ENCODE measurements at places on chromosomes 1 and 21. TPM values are rescaled to one million over a fixed set of nuclear protein-coding genes. Genes with fewer than 3 reads are reported as not detected.

Gene S100A1
- 0.07 TPM for polyA plus RNA-seq

DNA sequence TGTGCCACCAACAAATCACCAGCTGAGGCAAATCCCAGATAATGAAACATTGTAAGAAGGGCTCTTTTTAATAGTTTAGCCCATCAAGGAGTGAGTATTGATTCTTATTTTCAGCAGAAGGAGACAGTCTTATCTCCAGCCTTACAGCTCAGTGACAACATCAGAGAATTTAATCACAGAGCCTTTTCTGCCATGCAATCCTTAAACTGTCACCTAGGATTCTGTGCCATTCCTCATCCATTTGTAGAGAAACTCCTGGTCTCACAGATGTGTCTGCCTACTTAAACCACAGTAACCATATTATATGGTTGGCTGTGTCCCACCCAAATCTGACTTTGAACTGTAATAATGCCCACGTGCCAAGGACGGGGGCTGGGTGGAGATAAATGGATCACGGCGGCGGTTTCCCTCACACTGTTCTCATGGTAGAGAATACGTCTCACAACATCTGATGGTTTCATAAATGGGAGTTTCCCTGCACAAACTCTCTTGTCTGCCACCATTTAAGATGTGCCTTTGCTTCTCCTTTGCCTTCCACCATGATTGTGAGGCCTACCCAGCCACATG lies 217.7 kb downstream of the RERE start:
- DNase-seq = no peak

DNA sequence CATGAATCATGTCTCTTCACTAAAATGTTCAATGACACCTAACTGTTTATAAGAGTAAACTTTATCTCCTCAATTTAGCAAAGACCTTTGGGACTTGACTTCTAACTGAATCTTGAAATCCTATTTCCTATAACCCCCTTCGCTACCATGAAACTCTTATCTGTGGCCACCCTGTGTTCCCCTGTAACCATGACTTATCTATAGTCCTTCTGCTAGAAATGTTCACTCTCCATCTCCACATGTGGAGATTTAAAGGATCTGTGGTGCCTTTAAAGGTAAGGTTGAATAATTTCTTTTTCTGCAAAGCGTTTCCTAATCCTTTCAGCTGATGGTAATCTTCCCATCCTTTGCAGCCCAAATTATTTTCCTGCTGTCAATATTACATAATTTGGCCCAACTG lies 436.3 kb upstream of the RUNX1 start:
- DNase-seq = no peak

Gene NTNG1
- not detected for polyA plus RNA-seq

- DNase-seq = no peak
Measured at GRCh38 chr1:6370006-6370405, 23.6 kb downstream of the ACOT7 start.

GRCh38 chr1:207022996-207023679 lies 9.4 kb downstream of the C1orf116 start:
- DNase-seq = no peak

- no peak for DNase-seq
Measured at GRCh38 chr1:44239961-44240371, 26.7 kb downstream of the DMAP1 start.

- DNase-seq = no peak
Measured at GRCh38 chr21:27646691-27647090, 679.8 kb upstream of the ADAMTS5 start.

Gene PLD5
- polyA plus RNA-seq = not detected

GRCh38 chr1:27427816-27428315 lies 35.4 kb downstream of the GPR3 start:
- DNase-seq = no peak

Gene HPCA
- not detected for polyA plus RNA-seq

- DNase-seq = no peak
Measured at GRCh38 chr1:78527706-78528105, 36.9 kb downstream of the PTGFR start.

DNA sequence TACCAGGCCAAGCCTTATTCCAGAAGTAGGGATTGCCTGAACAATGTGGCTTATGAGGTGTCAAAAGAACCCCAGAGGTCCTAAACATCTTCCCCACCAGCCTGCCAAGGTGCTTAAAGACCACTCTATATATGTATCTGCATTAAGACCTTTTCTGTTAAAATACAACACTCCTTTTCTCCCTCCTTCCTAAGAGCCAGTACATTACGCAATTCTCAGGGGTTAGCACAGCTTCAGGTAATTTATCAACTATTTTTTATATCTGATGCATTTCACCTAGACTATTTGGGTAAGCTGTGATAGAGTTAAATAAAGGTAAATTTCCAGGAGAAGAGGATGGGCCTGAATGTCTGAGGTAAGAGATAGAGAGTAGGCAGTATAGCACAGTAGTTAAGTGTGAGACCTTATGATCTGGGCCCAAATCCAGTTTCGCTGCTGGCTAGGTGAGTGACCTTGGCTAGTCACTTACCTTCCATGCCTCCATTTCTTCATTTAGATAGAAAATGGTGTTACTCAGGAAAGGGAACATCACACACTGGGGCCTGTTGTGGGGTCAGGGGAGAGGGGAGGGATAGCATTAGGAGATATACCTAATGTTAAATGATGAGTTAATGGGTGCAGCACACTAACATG lies 5.1 kb upstream of the CCN1 start:
- DNase-seq = no peak

Gene SLC35D1
- 4.1 TPM for polyA plus RNA-seq

DNA sequence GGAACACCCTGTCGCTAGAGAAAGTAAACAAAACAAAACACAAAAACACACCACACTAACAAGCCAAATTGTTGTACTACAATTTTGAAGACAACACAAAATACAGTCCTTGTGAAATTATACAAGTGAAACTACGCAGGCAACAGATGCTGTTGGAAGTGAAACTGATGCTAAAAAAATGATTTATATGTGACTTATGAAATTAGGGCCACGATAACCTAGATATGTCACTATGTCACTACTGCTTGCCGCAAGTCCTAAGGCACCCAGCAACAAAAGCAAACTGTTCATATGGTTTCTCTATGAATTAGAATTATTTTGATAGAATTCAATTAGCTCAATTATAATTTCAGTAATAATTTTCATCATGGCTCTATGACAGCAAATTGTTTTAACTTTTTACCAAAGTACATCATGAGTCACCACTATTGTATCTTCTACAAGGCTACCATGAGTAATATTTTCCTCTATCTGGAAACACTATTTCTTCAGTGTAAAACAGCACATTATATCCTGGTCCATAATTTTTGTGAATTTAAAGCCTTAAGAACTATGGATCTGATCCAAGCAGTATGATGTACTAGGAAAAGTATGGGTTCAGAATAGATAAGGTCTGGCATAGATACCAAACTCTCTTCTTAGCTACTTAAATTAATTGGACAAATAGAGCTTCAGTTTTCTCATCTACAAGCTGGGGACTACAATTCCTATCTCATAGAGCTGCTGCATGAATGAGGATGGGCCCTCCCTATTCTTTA lies 216.3 kb downstream of the COL11A1 start:
- no peak for DNase-seq

DNA sequence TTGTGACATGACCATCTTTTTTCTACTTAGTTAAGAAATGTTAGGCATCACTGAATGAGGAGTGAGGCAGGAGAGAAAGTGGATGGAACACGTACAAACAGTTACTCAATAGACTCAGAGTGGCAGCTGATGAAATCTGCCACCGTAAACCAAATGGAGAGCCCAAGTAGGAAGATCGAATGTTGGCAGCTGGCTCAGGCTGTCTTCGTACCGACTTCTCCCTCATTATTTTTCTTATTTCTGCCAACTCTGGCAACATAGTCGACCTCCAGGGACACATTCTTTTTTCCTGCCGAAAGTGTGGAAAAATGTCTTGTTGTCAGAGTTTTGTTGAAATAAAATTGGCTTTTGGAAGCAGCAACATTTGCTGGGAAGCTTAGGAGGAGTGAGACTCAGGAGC lies 143.3 kb downstream of the GREM2 start:
- DNase-seq = no peak

Gene CELA3A
- not detected for polyA plus RNA-seq

Gene TCHH
- polyA plus RNA-seq = not detected

DNA sequence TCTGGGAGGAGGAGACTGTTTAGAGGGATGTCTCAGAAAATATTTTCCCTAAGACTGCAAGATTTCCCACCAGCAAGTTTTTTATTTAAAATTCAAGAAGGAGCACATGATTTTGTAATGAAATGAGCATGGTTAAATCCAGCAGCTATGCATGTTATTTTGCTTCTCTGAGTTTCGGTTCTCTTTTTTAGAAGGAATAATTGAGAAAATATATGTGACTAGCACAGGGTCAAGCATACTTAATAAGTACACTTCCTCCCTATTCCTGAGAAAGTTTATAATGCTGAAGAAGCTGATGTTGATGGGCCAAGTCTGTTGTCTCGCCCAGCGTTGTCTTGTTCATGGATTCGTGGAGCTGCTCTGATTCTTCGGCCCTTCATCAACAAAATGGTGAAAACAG lies 51.2 kb downstream of the EXO1 start:
- DNase-seq = no peak

GRCh38 chr1:44775930-44776729 lies 790 bp downstream of the RPS8 start:
- no peak for DNase-seq

GRCh38 chr1:33045246-33045645 lies 8.6 kb upstream of the AK2 start:
- DNase-seq = no peak

- peak; percentile 87 for DNase-seq
Measured at GRCh38 chr1:155206891-155207805, 549 bp downstream of the THBS3 start.

GRCh38 chr21:44499631-44500030 lies 40.4 kb downstream of the KRTAP10-1 start:
- DNase-seq = no peak

DNA sequence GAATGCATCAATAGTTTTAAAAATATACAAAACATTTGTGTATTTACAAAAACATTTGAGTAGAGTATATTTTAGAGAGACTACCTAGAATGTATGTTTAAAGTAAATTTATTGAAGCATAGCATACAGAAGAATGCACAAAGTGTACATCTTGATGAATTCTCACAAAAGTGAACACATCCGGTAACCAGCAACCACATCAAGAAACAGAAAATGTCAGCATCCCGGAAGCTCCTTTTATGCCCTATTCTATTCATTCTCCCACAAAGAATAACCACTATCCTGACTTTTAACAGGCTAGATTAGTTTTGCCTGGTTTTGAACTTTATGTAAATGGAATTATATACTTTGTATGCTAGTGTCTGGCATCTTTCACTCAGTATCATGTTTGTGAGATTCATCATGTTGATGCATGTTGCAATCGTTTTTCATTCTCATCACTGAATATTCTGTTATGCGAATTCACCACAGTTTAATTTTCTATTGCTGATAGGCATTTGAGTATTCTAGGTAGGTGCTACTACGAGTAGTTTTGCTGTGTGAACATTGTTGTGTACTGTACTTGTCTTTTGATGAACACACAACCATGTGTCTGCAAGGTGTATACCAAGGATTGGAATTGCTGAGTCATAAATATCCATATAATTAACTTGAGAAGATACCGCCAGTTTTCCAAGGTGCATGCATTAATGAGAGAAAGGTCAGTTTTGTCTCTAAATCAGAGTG lies 75.4 kb downstream of the CACHD1 start:
- DNase-seq = no peak

Gene TMEM200B
- 0.12 TPM for polyA plus RNA-seq

DNA sequence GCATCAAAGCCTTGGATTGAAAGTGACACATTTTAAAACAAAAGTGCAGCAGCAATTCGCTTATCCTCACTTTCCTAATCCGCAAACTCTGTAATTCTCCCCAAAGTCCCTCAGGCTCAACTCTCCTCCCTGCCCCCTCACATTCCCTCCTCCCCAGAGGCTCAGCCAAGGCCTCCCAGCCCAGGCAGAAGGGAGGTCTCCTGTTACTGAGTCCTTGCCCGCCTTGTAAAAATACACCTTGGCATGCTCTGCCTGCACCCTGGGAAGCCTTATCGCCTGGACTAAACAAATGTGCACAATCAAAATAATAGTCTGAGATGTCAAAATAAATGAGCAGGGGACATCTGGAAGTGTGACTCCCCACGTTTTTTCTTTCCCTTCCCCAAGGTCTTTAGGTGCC lies 109.7 kb downstream of the PLXNA2 start:
- no peak for DNase-seq

DNA sequence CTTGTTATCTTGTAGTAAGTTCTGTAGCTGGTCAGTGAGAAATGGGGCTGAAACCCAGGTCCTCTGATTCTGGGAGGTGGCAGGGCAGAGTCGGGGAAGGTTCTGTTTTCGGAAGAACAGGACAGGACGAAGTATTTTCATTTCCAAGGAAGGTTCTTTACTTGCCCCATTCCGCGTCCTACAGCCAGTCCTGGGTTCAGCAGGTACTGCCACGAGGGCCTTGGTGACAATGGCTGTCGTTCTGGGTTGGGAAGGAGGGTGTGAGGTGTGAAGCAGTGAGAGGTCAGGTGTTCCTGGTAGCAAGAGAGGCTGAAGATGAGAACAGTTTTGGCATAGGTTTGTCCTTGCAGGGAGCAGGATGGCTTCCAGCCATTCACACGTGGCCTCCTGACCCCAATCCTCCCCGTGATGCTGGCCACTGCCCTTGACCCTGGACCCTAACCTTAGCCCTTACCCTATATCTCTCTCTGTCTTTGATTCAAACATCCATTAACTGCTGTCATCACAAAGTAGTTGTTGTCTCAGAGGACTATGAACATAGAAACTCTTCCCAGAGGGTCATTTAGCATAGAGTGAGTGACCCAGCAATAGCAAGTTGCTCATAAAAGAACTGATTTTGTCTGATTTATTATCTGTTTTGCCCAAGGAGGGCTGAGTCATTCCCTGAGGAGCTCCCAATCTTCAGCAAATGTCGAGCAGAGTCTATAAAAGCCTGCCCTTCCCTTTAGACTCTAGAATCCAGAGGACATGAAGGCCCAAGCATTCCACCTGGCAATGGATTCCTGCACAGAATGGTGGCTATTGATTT lies 25.0 kb downstream of the VASH2 start:
- no peak for DNase-seq

GRCh38 chr1:159889821-159890252 lies 10.1 kb downstream of the CFAP45 start:
- DNase-seq = no peak

Gene JMJD4
- 28.0 TPM for polyA plus RNA-seq

DNA sequence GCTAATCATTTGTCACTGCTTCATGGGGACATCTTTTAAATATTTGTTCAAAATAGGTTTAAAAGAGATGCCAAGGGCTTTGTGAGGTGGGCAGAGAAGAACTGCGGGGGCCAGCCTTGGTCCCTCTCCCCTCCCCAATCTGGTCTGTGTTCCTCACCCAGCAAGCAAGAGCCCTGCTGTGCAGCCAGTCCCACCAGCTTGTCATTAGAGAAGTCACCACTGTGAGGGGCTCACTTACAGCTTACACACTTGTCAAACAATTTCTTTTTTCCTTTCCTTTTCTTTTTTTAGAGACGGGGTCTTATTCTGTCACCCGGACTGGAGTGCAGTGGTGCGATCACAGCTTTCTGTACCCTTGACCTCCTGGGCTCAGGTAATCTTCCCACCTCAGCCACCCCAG lies 10.4 kb upstream of the CDK18 start:
- no peak for DNase-seq

- DNase-seq = no peak
Measured at GRCh38 chr1:240801442-240801841, 189.5 kb upstream of the GREM2 start.

Gene KCNK1
- polyA plus RNA-seq = not detected

- no peak for DNase-seq
Measured at GRCh38 chr1:43035821-43036741, 77.4 kb upstream of the SLC2A1 start.
